Activated CD4-positive, alpha-beta T cell treated with anti-CD3 and anti-CD28 coated beads, Interleukin-2, Interleukin-6, amounts not matched to agents 100 ng/mL and 50 ng/mL, durations not matched to agents 16 hours and 8 hours (primary cell): ENCODE measurements at places on chromosomes 3 and 15.

DNA sequence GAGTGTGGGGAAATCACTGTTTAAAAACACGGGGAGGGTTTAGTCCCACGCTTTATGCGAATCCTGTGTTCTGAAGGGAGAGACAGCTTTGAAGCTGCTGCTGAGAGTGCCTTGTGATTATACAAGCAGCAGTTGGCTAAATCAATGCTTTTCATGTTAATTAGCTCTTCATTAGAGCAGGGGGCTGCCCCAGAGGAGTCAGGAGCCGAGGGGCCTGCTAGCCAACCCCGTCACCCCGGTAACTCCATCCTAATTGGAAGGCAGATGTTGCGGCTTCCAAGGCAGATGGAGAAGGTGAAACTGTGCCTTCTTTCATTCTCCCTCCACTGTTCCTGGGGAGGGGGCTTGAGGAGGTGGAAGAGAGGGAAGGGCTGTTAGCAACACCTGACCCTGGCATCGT, 92.4 kb upstream of the ANKRD34C start:
- no peak for DNase-seq

- no peak for DNase-seq
These were observed 23.8 kb upstream of the FBLN2 start for GRCh38 chr3:13524979-13525669.

GRCh38 chr3:79257791-79258190, 510.0 kb downstream of the ROBO1 start:
- DNase-seq = no peak

GRCh38 chr15:72852273-72852672, 68.7 kb upstream of the ADPGK start:
- no peak for DNase-seq

GRCh38 chr3:68878322-68878721, 54.0 kb downstream of the TAFA4 start:
- DNase-seq = no peak

DNA sequence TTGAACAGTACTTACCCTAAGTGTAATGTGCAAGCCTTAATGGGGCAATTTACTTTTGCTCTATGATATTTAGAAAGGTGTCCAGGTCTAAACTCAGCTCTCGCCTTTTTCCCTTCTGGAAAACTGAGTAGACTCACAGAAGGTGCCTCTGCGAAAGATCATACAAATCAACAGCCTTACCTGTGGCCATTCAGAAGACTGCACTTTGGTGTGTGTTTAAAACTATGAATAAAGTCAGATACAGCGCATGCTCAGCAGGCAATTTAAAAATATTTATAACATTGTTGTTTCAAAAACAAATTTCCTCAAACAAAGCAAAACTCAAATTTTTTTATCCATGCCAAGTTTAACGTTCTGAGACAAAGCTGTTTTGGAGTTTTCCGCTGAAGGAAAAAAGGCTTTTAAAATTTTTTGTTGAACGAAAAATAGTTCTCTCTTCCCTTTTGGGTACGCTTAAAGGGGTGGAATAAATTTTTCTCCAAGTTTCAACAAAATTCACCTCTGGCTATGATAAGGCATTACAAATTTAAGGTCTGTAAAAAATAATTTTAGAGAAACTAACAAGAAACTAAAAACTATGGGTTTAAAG, 156.3 kb downstream of the TIGIT start:
- DNase-seq = no peak

DNA sequence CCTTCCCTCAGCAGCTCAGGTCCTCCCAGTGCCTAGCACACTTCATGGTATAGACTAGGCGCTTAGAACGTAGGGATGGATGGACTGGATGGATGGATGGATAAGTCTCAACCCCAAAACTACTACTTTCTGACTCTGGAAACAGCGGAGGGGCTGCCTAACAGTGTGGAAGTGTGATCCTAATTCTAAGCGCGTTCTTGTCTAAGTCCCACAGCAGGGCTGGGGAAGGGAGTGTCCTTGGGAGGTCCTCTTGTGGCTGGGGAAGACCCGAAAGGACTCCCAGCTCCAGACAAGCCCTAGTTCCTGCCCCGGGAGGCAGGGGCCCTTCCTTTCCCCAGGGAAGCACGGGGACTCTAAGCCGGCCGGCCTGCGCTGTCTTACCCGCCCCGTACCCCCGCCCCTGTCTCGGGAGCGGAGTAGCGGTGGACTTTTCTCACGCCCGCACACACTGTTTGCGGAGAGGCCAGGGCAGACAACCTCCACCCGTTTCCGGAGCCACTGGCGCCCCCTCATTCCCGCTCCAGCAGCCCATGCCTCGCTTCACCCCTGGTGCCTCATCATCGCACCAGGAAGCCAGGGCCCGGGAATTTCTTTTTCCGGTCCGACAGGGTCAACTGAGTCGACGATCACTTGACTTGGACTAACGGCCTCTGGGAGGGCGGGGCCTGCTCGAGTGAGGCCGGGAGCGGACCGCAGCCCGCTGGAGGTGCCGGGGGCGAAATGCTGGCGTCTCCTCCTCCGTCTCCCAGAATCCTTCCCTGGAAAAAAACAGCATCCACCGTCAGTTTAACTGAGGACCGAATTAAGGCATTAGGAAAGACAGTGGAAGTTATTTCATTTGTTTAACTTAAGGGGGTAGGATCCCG, 133.3 kb downstream of the TBC1D2B start:
- DNase-seq = peak; percentile 73

GRCh38 chr3:30228302-30228631, 378.1 kb upstream of the TGFBR2 start:
- no peak for DNase-seq

DNA sequence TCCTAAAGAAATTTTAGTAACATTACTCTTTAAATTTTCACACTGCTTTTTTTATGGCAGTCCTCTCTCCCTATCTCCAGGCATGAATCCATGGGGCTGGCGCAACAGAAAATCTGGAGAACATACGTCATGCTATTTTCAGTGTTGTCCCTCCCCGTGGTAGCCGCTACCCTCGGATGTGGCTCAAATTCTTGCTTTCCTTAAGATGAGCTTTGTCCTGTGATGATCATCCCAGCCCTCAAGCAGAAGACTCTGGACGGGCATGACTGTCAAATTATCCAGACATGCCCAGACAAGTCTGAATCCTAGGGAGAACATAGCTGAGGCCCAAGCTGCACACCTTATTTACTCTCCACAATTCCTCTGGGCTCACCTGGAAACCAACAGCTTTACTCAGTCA, 49.1 kb downstream of the FMN1 start:
- no peak for DNase-seq

GRCh38 chr3:41740374-41740886, 221.5 kb downstream of the ULK4 start:
- DNase-seq = no peak

GRCh38 chr15:67030036-67030762, 35.2 kb upstream of the SMAD3 start:
- DNase-seq = no peak

DNA sequence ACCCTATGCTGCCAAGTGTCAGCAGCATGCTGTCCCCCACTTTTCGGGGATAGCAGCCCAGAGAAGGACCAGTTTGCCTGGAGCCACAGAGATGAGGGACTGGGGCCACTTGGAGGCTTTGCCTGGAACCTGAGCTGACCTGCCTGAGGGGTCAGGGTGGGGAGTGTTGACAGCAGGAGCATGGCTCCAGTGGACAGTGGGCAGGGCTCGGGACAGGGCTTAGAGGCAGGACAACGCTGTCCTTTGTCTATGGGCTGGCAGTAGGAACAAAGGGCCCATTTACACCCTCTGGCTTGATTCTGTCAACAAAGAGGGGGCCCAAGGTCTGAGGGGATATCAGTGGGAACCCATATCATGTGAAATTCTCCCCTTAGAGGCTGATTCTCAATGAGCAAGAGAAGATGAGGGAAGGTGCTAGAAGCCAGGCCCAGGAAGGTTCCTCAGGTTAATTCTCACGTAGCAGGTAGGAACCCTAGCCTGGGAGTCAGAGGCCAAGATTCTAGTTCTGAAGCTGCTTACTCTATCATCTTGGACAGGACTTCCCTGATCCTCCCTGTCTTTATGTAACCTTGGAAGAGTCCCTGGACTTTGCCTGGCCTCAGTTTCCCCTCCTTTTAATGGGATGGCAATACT, 29.7 kb upstream of the HHATL start:
- DNase-seq = no peak

GRCh38 chr3:48716508-48716981, 476 bp downstream of the IP6K2 start:
- peak; percentile 44 for DNase-seq

GRCh38 chr15:89114990-89115389, 26.7 kb downstream of the ABHD2 start:
- DNase-seq = no peak

GRCh38 chr3:61985020-61985419, 388.3 kb downstream of the FEZF2 start:
- DNase-seq = no peak

- no peak for DNase-seq
These were observed 49.1 kb upstream of the ABHD2 start for GRCh38 chr15:89039142-89039541.

- DNase-seq = no peak
These were observed 353.4 kb downstream of the FOXP1 start for GRCh38 chr3:71229905-71230657.

DNA sequence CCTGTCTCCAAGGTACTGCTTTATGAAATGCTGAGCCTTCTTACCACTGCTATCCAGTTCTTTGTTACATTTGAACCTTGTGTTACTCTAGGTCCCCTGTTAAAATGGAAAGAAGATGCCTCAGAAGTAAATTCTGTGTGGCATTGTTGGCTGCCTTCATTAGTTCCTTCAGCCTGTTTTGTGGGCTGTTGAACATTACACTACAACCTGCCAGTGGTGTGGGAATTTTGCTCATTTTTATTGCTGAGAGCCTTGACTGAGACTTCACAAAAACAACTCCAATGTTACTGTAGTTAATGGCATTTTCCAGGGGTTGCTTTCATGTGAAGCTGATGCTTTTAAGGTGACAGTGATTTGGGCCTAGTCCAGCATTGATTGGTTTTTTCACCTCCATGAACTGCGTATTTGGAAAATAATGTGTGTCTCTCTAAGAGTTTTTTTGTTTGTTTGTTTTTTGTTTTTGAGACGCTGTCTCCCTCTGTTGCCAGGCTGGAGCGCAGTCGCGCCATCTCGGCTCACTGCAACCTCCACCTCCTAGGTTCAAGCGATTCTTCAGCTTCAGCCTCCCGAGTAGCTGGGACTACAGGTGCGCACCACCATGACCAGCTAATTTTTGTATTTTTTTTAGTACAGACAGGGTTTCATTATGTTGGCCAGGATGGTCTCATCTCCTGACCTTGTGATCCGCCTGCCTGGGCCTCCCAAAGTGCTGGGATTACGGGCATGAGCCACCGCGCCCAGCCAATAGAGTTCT, 4.3 kb downstream of the MAPK6 start:
- DNase-seq = no peak

GRCh38 chr3:131314318-131314717, 67.3 kb upstream of the NUDT16 start:
- DNase-seq = no peak

GRCh38 chr3:17339132-17339575, 403.3 kb downstream of the TBC1D5 start:
- DNase-seq = no peak

GRCh38 chr3:80018375-80018774, 250.6 kb upstream of the ROBO1 start:
- DNase-seq = no peak

DNA sequence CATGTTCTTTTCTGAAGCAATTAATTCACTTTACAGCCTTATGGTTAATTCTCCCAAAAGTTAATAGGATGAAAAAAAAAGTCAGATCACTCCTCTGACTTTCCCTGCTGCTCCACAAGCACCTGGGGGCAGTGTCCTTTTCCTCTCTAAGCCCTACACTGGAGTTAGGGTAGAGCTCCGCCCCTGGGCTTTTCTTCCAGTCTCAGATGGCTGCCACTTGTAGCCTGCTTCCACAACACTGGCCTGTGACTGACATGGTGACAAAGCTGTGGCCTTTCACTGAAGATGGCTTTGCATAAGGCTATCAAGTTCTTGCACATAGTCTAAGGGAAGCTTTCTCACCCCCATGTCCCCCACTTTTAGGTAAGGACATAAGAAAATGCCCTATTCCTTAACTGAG, 1.3 kb upstream of the MON1A start:
- DNase-seq = no peak

DNA sequence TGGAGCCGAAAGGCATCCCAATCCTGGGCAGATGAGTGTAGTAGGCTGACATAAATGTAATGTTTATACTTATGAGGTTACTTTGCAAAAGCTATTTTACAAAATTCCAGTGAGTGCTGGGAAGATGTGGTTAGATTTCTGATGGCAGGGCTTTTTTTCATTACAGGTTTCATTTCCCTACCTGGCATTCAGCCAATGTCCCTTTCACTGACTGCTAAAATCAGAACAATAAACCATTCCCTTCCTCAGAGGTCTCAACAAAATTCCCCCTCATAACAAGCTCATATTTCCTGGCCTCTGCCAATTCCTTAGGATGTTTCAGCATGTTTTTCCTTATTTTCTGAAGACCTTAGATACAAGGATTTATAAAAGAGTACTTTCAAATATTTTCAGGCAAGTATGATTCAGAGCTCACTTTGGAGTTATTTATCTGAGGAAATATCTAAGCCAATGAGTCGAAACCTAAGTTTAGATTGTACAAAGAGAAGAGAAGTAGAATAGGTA, 40.9 kb upstream of the CCDC80 start:
- DNase-seq = no peak

GRCh38 chr3:39178553-39178952, 13.8 kb downstream of the XIRP1 start:
- DNase-seq = peak; percentile 29

GRCh38 chr3:181703601-181704420, 7.9 kb upstream of the SOX2 start:
- DNase-seq = no peak

GRCh38 chr15:93646193-93646592, 557.2 kb upstream of the RGMA start:
- no peak for DNase-seq

DNA sequence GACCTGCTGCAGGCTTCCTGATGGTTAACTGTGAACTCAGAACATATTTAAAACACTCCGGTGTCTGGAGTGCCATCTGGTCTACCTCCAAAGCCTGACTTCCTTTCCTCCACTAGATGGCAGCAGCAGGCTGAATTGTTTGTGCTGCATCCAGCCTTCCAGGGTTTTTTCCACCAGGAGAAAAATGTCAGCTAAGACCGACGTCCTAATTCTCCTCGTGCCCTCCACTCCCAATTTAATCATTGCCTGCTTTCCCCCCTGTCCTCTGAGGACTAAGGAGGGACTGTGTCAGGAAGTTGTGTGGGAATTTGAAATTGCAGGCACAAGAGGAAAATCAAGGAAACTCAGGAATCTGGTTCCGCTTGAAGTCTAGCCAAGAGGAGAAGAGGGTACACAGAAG, 165.2 kb upstream of the UMPS start:
- peak; percentile 66 for DNase-seq

DNA sequence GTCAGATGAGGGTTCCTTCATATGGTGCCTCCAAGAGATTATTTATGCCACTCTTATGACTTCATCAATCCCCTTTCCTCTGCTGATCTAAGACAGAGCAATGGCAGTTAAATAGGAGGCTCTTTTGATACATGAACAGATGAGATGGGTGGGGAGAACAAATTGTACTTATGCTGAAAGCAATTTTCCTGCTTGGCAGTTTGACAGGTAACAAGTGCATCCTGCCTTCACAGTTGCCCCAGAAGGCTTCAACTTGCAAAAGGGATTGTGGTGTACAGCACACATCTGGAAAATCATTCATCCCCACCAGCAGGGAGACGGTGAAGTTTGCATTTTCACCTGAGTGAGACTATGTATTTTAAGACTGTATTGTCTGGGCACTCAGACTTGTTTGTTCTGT, 27.3 kb downstream of the ENTPD3 start:
- DNase-seq = no peak
